ENCODE measurements at places on chromosomes 3 and 15. TPM values are rescaled to one million over a fixed set of nuclear protein-coding genes. Genes with fewer than 3 reads are reported as not detected.

CAMP gene
- total RNA-seq = not detected

RARRES1 gene
- total RNA-seq = 8.7 TPM

GOLGA8H gene
- total RNA-seq = 0.65 TPM

VIPR1 gene
- total RNA-seq = 94.6 TPM

ISG20 gene
- 8.3 TPM for total RNA-seq

SST gene
- not detected for total RNA-seq

SLC22A13 gene
- not detected for total RNA-seq

All from subcutaneous adipose tissue (tissue), 4 donors.